H9 (cell line): ENCODE measurements at places on chromosomes 11 and 22.
A peak's percentile ranks its signal among the peaks of the same experiment; 100 is the strongest.

DNA sequence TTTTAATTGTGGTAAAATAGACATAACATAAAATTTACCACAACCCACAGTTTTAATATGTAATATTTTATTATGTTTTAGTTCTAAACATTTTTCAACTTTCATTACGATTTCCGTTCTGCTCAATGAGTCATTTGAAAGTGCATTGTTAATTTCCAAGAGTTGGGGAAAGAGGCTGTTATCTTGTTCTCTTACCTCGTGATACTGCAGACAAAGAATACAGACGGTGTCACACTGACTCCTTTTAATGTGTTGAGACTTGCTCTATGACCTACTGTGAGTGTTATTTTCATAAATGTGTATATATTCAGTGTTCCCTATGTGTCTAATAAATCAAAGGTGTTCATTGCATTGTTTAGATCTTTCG lies 10.8 kb upstream of the RAC2 start:
- DNase-seq: no peak

- DNase-seq: no peak
Observed at GRCh38 chr22:24054356-24054755, 43.3 kb downstream of the CABIN1 start.

DNA sequence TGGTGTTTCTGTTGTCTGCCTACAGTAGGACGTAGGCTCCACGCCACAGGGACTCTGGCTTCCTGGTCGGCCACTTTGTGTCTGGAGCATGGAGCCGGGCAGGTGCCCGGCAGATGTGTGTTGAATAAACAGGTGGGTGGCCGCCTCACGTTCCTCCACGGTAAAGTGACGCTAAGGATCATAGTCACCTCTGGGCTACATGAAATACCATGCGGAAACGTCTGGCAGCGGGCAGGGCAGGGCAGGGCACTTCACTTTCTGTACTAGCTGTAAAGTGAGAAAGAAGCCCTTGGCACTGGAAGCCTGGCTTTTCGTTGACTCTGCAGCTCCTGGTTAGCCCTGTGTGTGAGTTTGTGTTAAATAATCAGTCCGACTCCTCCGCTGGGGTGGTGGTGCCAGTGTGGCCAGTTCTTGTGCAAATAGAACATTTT lies 52.4 kb downstream of the MCM5 start:
- DNase-seq: no peak

DNA sequence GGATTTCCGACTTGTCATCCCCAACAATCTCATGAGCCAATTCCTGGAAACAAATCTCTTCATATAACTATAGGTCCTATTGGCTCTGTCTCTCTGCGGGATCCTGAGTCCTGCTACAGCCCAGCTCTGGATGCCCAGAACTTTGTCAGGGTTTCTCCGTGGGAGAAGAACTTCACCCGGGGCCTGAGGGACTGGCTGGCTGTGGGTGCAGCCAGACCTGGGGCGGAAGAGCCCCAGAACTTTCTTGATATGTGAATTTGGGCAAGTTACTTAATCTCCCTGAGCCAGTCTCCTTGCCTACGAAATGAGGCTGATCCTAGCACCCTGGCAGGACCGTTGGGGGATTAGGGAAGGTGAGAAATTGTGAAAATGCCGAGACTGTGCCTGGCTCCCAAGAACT lies 6.6 kb upstream of the TRIM29 start:
- no peak for DNase-seq

GRCh38 chr11:114159320-114159719 lies 99.8 kb downstream of the ZBTB16 start:
- DNase-seq: no peak

DNA sequence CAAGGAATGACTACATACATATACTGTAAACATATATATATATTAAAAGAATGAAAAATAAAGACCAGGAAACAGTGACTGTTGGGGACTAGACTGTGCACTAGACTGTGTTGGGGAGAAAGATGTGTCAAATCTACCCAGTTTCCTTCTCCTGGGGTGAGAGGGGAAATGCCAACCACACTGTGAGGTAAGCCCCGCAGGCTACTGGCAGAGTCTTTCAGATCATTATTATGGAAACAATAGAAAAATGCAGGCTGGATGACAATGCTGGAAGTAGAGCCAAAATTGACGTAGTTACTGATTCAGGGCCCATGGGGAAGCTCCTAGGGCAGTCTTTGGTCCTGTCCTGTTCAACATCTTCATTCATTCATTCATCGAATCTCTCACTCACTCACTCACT lies 101.4 kb downstream of the C11orf58 start:
- no peak for DNase-seq

DNA sequence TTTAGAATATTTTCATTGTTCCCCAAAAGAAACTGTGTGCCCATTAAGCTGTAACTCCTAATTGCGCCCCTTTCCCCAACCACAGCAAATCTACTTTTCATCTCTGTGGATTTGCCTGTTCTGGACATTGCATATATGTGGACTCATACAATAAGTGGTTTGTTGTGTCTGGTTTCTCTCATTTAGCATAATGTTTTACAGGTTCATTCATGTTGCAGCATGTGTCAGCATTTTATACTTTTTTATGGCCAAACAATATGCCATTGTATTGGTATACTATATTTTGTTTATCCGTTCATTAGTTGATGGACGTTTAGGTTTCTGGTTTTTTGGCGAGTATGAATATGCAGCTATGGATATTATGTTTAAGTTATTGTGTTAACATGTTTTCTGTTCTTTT lies 23.8 kb downstream of the NUCB2 start:
- DNase-seq: no peak

DNA sequence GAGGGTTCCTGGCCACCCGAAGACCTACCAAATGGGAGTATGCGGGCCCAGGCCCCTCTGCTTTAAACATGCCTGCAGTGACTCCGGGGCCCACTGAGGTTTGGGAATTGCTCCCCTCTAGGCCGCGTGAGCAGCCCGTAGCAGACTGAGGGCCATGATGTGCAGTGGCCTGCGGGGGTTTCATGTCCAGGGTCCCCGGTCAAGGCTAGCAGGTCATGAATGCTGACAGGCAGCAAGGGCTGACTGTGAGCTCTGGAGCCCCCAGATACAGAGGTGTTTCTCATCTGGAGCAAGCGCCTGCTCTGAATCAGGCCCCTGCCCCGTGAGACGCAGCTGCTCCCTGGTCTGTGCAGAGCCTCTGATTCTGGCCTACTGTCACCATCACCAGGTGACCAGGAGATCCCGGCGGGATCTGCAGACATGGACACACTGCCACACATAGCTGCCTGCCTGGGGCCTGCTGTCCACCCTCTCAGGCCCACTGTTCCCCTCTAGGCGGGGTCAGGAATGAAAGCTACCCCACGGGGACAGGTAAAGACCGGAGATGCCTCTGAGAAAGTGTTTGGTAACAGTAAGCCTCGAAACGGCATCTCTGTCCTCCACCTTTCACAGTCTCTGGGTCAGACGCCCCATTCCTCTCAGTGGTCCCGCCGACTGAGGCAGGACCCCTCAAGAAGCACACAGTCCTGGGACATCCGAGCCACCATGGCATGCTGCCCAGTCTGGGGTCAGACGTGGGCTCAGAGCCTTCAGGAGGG lies 73.3 kb downstream of the PARVB start:
- no peak for DNase-seq

DNA sequence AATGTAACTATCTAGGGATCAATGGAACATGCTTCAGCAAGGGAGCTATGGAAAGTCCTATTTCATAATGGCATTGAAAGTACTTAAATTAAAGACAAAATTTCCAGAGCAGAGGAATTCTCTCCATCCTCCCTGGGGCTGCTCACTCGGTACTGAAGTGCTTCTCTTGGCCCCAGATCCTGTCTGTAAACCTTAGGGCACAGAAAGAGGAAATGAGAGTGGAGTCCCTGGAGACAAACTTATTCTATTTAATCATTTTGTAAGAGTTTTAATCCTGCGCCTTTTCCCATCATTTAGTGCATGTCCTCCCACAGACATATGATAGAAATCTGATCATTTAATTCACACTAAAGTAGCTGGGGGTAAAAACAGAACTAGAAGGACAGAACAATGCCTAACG lies 20.9 kb upstream of the PAMR1 start:
- no peak for DNase-seq

DNA sequence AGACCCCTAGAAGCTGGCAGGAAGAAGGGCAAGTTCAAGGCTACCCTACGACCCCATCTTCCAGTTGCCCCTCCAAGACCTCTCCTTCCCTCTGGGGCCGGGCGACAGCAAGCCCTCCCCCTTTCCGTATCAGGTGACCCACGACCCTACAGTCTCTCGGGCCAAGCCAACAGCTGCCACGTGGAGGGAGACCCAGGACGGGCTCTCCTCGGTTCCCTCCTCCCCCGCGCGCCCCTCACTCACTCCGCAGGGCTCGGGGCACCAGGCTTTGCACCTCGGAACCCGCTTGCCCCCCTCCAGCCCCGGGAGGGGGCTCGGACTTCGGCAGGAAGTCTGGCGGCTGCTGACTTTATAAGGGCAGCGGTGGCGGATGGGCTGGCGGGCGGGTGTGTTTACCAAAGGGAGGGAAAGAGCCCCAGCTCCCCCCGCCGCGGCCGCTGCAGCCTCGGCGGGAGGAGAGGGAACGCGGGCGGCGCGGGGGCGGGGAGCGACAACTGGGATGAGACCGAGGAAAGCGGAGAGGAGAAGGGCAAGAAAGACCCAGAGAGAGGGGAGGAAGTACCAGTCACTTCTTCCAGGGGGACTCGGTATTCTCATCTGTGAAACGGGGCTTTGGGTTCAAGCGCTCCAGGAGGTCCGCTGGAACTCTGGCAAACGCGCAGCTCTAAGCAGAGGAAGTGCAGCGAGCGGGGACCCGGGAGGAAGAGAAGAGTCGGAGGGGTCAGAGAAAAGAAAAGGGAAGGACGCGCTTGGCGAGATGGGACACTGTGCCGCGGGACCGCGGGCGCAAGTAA lies 767 bp downstream of the SLC43A1 start:
- DNase-seq: peak; percentile 59

GRCh38 chr11:120180551-120181232 lies 30.1 kb upstream of the OAF start:
- peak; percentile 78 for DNase-seq

DNA sequence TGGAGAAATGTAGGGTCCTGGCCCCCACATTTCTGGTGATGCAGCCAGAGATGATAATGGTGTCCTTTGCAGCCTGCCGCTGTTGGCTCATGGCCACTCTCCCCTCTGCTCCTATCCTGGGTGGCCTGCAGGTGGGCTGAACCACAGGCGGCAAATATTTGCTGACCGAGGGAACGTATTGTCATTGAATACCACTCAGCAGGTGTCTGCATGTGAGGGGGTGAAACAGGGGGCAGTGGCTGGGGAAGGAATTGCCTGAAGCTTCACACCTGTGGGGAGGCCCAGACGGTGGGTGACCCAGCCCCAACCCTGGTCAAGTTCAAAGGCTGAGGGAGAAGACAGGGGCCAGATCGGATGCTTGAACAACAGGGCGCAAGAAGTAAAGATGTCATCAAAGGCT lies 73.3 kb upstream of the WNT11 start:
- DNase-seq: peak; percentile 57

DNA sequence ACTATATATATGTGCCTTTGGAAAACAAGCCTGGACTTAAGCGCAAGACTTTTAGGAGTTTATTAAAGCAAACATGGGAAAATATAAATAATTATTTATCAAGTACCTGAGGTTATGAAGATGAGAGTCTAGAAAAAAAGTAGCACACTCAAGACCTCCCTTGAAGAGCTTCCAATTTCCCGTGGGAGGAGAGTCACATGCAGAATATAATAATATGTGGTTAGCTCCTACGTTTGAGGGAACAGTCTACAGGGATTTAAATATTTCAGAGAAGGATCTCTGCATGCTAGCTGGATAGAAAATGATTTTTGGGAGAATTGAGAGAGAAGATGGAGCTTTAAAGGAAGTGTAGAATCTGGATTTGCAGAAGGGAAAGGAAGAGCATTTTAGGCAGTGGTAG lies 183.8 kb downstream of the SWAP70 start:
- no peak for DNase-seq

- no peak for DNase-seq
Observed at GRCh38 chr11:20489948-20490347, 102.4 kb downstream of the PRMT3 start.

DNA sequence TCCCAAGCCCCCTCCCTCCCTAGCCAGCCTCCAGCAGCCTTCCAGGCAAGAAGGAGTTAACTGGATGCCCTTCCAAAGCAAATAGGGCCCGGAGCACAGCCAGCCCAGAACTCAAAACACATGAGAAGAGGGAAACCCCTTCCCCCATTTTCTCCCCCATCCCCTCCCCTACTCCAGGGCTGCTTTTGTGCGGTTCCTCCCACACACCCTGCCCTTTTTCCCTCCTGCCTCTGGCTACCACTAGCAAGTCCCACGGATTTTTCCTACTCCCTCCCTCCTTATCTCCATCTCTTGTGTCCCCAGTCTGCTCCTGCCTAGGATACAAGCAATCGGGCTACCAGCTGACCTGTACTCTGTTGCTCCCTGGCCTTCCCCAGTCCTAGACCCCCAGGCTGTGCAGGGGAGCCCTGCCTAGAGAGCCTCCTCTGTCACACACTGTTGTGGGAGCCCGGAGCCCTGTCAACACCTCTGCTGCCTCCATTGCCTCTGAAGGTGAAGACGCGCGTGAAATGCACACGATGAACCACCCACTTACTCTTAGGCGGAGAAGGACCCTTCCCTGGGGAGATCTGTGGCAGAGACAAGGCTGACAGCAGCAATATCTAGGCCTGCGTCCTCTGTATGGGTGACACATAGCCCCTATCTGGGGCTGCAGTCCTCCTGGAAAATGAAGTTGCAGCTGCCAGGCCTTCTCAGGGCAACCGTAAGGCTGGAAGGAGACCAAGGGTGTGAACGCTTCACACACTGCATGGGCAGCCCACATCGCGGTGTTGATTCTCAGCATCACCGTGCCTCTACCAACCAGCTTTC lies 282.8 kb downstream of the MN1 start:
- no peak for DNase-seq

- DNase-seq: no peak
Observed at GRCh38 chr11:112498701-112499100, 238.0 kb upstream of the PLET1 start.

- DNase-seq: no peak
Observed at GRCh38 chr22:42856179-42856864, 751 bp downstream of the ARFGAP3 start.

GRCh38 chr11:78656327-78656726 lies 81.7 kb upstream of the NARS2 start:
- no peak for DNase-seq

GRCh38 chr11:36039471-36039870 lies 95.6 kb downstream of the LDLRAD3 start:
- no peak for DNase-seq

- no peak for DNase-seq
Observed at GRCh38 chr11:112103446-112103845, 16.8 kb downstream of the SDHD start.

GRCh38 chr11:106281455-106282173 lies 204.2 kb downstream of the AASDHPPT start:
- no peak for DNase-seq

- no peak for DNase-seq
Observed at GRCh38 chr22:36772451-36772850, 3.5 kb downstream of the IFT27 start.
